Left ventricle myocardium inferior (tissue), 1 donor: ENCODE measurements at places on chromosomes 7 and 10. TPM values are rescaled to one million over a fixed set of nuclear protein-coding genes. Genes with fewer than 3 reads are reported as not detected.

FAM25C gene
- not detected for total RNA-seq

GPR15LG gene
- total RNA-seq = not detected

SYNPO2L gene
- total RNA-seq = 290 TPM

UNC5B gene
- 15.6 TPM for total RNA-seq

- H3K4me3 ChIP-seq = no peak overlapping the region
- H3K4me1 ChIP-seq = peaks cover 4% of the 10 kb centered on the region
- no peaks in the 10 kb centered on the region for H3K36me3 ChIP-seq
Observed at GRCh38 chr10:88182601-88182930, 319.1 kb downstream of the PTEN start.

GRCh38 chr7:18659746-18660145 is 164.2 kb downstream of the HDAC9 start:
- no peak overlapping the region for H3K27ac ChIP-seq
- H3K27me3 ChIP-seq = no peaks in the 10 kb centered on the region
- peaks cover 4% of the 10 kb centered on the region for H3K36me3 ChIP-seq
- no peak overlapping the region for H3K4me3 ChIP-seq
- no peak for DNase-seq

DNA sequence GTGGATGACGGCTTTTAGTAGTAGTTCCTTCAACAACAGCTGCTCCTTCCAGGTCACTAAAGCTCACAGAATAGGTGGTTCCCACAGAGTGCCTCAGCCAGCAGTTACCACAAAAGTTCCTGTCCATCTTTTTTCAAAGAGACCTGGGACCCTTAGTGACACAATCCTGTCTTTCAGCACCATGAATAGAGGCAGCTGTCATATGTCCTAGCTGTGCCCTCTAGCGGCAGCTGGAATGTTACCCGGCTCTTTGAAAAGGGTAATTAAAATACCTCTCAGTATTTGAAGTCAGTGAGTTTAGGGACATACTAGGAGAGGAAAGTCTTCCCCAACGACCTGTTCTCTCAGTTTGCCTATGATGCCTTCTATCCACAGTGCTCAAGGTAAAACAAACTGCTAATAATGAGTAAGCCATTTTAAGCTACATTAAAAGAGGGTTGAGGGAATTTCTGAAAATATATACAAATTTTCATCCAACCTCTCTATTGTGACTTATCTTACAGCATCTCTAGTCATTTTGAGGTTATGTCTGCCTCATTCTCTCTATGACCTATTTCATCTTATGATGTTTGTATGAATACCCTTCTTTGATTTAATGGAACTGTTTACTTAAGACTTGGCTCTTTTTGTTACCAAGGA is 290.8 kb downstream of the NXPH1 start:
- H3K27ac ChIP-seq = no peak overlapping the region
- no peak for DNase-seq
- no peaks in the 10 kb centered on the region for H3K36me3 ChIP-seq
- no peaks in the 10 kb centered on the region for H3K4me1 ChIP-seq
- H3K4me3 ChIP-seq = no peak overlapping the region

- DNase-seq = no peak
- no peaks in the 10 kb centered on the region for H3K27me3 ChIP-seq
- peaks cover 23% of the 10 kb centered on the region for H3K4me1 ChIP-seq
Observed at GRCh38 chr7:1516586-1517251, 12.5 kb upstream of the INTS1 start.

DNA sequence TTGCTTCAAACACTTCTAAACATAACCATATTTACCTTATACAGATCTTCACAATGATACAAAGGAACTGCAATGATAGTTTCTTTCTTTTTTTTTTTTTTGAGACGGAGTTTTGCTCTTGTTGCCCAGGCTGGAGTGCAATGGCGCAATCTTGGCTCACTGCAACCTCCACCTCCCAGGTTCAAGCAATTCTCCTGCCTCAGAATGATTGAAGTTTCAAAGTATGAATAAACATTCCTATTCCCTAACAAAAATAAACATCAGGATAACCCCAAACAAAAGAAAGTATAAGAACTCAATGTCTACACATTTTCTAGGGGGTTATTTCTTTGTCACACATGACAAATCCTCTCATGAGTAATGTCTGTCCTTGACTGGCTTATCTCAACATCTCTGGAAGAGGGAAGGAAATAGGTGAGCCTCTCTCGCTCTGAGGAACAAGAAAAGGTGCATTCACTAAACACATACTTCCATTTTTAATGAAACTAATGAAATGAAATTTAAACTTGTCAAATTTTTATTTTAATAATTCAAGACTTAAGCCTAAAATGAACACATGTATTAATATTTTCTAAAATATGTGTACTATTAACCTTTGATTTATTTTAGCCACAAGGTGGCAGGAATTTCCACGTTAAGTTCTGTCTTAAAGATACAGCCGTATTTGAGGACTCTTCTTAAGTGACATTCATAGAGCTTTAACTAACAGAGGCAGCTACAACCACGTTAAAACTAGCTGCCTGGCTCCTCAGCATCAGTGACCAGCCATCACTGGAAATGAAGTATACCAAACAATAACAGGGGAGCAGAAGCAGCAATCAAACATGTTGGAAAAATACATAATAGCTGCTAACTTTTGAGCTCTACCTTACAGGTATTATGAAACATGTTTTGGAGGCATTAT is 58.3 kb downstream of the MALSU1 start:
- H3K36me3 ChIP-seq = no peaks in the 10 kb centered on the region
- no peaks in the 10 kb centered on the region for H3K4me1 ChIP-seq
- no peak overlapping the region for H3K27ac ChIP-seq
- H3K27me3 ChIP-seq = peaks cover 24% of the 10 kb centered on the region

GRCh38 chr10:76491216-76491615 is 1059.8 kb downstream of the LRMDA start:
- no peak for DNase-seq
- H3K36me3 ChIP-seq = peaks cover 12% of the 10 kb centered on the region
- H3K4me3 ChIP-seq = no peak overlapping the region
- H3K4me1 ChIP-seq = no peaks in the 10 kb centered on the region
- no peaks in the 10 kb centered on the region for H3K27me3 ChIP-seq

DNA sequence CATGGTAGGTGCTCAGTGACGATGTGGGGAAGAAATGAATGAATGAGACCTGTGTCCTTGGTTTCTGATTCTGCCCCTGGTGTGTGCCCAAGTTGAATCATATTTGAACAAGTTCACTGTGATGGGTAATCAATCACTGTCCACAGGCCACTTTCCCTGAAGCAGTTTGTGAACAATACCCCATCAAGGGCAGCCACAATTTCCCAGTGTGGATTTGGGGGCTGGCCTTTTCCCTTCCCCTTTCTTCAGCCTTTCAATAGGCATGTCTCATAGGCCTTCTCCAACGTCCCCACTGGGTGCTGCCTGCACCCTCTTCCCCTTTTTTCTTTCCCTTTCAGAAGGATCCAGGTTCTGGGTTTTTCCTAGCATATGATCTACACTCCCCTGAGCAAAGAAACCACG is 64.7 kb downstream of the CREB5 start:
- no peaks in the 10 kb centered on the region for H3K36me3 ChIP-seq
- no peak for DNase-seq
- H3K27me3 ChIP-seq = no peaks in the 10 kb centered on the region
- no peak overlapping the region for H3K27ac ChIP-seq

DNA sequence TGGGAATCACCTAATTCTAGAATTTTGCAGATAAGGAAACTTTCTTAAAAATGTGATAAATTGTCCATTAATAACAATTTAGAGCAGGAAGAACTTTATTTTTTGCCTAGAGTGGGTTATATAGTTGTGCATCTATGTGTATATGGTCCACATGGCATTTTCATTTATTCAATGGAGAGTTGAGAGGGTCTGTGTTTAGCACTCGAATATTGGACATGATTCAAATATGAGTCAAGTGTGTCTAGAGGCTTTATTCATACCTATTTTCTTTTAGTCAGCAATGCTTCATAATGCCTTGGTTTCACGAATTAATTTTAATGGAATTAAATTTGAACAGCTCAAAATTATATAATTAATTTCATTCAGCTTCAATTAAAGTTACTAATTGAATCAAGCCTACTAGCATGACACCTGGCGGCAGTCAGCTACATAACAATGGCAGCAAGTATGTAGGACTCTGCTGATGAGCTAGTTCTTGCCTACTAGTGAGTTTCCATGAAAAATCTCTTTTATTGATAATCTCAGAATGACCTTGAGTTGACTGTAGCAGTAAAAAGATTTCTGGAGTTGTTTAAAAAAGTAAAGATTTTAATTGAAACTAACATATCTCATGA is 17.7 kb downstream of the MDFIC start:
- H3K4me1 ChIP-seq = peaks cover 47% of the 10 kb centered on the region
- no peak overlapping the region for H3K27ac ChIP-seq
- no peak overlapping the region for H3K4me3 ChIP-seq
- H3K27me3 ChIP-seq = no peaks in the 10 kb centered on the region
- H3K36me3 ChIP-seq = no peaks in the 10 kb centered on the region

DNA sequence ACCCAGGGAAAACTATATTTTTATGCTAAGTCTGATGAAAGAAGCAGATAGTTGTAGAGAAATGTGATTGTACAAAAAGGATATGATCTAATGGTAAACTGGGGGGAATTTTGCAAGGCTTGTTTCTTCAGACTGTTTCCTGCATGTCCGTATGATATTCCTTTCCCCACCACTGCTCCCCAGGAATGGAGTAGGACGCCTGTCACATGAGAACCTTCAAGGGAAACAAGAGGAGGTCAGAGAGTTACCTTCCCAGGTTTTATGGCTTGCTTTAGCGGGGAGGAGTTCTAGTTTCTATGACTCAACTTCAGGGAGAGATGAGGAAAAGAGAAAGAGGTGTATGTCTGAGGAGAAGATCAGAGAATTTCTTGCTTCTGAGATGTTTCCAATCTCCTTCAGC is 16.4 kb upstream of the ITPRID1 start:
- DNase-seq = no peak
- H3K36me3 ChIP-seq = no peaks in the 10 kb centered on the region
- H3K27me3 ChIP-seq = peaks cover 42% of the 10 kb centered on the region
- no peak overlapping the region for H3K4me3 ChIP-seq
- H3K27ac ChIP-seq = no peak overlapping the region

GRCh38 chr7:37208528-37208927 is 240.1 kb downstream of the ELMO1 start:
- peak overlapping the region; percentile 81 for H3K27ac ChIP-seq
- DNase-seq = peak; percentile 44
- no peak overlapping the region for H3K4me3 ChIP-seq
- H3K4me1 ChIP-seq = peaks cover 41% of the 10 kb centered on the region

GRCh38 chr7:50687096-50687495 is 95.6 kb downstream of the GRB10 start:
- H3K4me1 ChIP-seq = peaks cover 63% of the 10 kb centered on the region
- H3K36me3 ChIP-seq = peaks cover 6% of the 10 kb centered on the region
- no peaks in the 10 kb centered on the region for H3K27me3 ChIP-seq
- DNase-seq = no peak
- H3K4me3 ChIP-seq = no peak overlapping the region

- no peak overlapping the region for H3K4me3 ChIP-seq
- no peak overlapping the region for H3K27ac ChIP-seq
- no peaks in the 10 kb centered on the region for H3K36me3 ChIP-seq
- no peak for DNase-seq
Observed at GRCh38 chr10:128556182-128557110, 430.2 kb upstream of the MKI67 start.

DNA sequence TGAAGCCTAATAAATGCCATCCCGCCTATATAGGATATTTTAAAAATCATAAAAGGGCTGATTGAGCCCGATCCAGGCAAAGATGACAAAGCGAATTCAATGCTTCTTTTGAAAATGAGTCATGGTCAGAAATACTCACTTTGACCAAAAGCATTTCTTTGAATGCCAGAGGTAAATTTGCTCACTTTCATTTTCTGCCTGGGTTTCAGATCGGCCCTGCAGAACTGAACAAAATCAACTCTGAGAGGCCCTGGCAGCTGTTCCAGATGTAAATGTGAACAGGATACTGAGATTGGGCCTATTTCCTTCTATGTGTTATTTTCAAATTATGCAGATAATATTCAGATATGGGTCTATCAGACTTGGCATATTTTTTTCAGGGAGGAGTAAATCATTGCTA is 114.8 kb upstream of the ARID5B start:
- no peaks in the 10 kb centered on the region for H3K36me3 ChIP-seq
- DNase-seq = no peak
- peaks cover 3% of the 10 kb centered on the region for H3K4me1 ChIP-seq
- H3K27ac ChIP-seq = no peak overlapping the region

DNA sequence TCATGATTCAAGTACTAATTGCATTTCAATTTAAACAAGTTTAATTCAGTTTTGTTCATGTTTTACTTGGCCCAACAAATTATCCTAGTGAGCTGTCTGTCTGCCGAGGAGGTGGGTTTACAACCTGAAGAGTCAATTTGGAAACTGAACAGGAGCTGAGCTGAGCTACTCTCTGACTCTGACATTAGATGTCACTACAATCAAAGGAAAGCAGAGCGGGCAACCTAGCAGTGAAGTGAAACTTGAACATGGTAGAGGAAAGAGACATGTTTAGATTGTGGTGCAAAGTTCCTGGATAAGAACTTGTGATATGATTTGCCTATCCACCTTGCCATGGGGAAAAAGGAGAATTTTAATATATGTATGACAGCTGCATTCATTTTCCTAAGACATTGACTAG is 9.6 kb upstream of the AGR3 start:
- no peak overlapping the region for H3K4me3 ChIP-seq
- H3K27ac ChIP-seq = no peak overlapping the region
- H3K4me1 ChIP-seq = no peaks in the 10 kb centered on the region
- no peak for DNase-seq
- no peaks in the 10 kb centered on the region for H3K36me3 ChIP-seq
- no peaks in the 10 kb centered on the region for H3K27me3 ChIP-seq

GRCh38 chr7:148156233-148156632 is 434.3 kb upstream of the C7orf33 start:
- H3K27ac ChIP-seq = no peak overlapping the region
- no peaks in the 10 kb centered on the region for H3K36me3 ChIP-seq
- no peaks in the 10 kb centered on the region for H3K27me3 ChIP-seq
- H3K4me3 ChIP-seq = no peak overlapping the region
- no peak for DNase-seq

DNA sequence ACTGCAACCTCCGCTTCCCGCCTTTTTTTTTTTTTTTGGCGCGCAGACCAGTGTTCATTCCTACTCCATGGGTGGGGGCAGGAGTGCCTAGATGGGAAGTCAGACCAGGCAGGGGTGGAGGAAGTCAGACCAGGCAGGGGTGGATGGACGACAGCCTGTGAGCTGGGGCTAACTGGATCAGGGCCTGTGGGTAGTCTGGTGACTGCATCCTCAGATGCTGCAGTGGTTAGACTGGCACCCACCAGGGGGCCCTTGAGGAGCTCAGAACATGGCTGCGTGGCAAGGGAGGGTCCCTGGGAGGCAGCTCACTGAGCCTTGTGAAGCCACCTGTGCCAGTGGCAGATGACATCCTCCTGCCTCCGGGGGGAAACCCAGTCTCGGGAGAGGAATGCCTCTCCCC is 35.1 kb downstream of the RCC1L start:
- DNase-seq = no peak
- no peaks in the 10 kb centered on the region for H3K27me3 ChIP-seq
- peaks cover 23% of the 10 kb centered on the region for H3K36me3 ChIP-seq
- H3K4me1 ChIP-seq = no peaks in the 10 kb centered on the region
- no peak overlapping the region for H3K4me3 ChIP-seq
- H3K27ac ChIP-seq = no peak overlapping the region
